ENCODE measurements at places on chromosomes 7 and 10.

DNA sequence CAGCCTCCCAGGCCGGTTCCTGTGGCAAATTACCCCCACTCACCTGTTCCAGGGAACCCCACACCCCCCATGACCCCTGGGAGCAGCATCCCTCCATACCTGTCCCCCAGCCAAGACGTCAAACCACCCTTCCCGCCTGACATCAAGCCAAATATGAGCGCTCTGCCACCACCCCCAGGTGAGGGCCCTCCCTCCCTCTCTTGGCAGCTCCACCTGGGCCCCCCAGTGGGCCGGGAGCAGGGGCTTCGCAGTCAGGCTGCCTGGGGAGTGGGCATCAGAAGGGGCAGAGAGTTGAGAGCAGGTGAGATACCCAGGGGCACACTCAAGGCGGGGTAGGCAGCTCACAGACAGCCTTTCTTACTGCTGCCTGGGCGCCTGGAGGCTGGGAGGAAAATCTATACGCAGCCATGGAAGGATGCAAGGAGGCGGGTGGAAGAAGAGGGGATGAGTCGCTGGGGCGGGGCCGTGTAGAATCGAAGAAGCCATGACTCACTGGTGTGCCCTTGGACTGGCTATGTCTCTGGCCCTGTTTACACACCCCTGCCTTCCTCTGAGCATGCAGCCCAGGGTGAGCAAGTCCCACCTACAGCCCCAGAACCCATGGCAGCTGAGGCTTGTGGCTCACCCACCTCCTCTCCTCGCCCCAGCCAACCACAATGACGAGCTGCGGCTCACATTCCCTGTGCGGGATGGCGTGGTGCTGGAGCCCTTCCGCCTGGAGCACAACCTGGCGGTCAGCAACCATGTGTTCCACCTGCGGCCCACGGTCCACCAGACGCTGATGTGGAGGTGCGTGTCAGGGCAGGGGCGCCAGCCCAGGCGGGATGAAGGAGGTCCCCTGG lies 48.6 kb upstream of the PPIF start:
- DNase-seq = no peak

DNA sequence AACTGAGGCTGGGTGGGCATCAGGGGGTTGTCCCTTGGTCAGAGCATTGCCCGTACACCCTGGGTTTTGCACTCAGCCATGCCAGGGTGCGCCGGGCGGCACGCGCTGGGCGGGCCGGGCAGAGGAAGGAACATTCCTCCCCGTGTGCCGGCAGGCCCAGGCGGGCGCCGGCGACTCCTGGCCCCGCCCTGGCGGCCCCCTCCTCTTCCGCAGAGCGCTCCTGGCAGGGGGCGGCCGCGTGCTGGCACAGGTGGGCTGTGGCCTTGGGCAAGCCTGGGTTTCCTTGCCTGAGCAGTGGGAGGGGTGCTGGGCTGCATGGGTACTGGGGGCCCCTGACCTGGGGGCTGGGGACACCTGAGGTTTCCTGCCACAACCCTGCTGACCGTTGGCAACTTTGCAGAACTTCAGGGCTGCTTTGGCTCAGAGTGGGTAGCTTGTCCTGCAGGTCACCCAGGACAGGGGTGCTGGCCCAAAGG lies 3.9 kb downstream of the LFNG start:
- peak; percentile 37 for DNase-seq

DNA sequence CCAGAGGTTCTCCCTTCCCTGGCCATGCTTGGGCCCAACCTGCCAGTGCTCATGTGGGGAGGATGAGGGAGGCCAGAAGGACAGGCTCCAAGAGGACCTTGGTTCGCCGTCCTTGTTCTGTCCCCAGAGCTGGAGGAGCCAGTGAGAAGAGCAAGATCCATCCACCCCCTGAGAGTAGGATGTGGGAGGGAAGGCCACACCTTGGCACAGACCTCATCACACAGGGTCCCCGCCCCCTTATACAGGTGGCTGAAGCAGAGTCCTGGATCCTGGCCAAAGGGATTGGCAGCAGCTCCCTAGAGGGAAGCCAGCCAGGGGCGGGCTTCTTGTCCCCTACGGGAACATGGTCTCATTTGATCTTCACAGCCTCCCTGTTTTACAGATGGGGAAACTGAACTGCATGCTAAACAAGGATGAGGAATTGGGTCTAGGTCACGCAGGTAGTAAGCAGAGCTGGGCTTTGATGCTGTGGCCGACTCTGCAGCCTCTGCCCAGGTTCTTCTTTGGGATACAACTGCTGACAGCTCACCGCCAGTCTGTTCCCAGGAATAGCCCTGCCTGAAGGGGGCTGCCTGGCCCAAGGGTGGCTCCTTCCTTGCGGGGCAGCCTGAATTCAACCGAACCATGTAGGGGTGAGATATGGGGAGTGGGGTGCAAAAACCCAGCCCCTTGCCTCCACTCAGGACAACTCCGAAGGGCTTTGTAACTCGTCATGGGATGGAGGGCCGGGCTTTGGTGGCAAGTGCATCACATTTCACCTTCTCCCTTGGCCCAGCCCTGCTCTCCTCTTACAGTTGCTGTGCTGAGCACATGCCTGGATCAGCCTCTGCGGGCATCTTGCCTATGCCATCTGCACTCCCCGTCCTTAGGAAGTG lies 62.2 kb upstream of the KDM7A start:
- no peak for DNase-seq

DNA sequence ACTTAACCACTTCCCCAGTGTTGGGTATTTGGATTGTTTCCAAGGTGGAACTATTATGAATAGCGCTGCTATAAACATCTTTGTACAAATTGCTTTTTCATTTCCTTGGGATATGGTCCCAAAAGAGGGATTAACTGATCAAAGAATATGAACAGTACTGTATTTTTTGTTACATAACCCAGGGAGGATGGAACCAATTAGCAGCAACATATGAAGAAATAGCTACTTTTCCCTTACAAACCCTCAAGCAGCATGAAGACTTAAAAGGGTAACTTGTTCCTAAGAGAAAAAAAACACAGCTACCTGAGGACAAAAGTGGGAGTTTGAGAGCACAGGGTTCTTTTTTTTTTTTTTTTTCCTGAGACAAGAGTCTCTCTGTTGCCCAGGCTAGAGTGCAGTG lies 13.1 kb upstream of the TLX1 start:
- no peak for DNase-seq

- no peak for DNase-seq
Measured at GRCh38 chr10:28842321-28842720, 165.0 kb downstream of the BAMBI start.
